ENCODE measurements at places on chromosomes 5 and 9.
A peak's percentile ranks its signal among the peaks of the same experiment; 100 is the strongest.

- DNase-seq: no peak
Observed at GRCh38 chr9:13755551-13755950, 476.1 kb upstream of the MPDZ start.

DNA sequence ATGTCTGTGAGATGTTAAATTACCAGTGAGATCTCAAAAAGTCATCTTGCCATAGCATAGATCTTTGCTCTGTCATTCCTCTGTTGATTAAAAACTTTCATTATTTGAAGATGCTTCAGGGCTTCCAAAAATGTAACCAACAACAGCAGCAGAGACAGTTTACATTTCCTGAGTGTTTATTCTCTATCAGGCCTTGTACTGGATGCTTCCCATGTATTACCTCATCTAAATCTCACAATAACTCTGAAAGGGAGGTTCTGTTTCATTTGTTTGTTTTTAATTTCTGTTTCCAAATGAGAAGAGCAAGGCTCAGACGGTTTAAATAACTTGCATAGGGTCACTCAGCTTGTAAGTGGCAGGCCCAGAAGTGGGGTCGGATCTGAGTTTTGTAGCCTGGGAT is 45.2 kb downstream of the MRRF start:
- no peak for DNase-seq

GRCh38 chr5:42876375-42876844 is 64.7 kb upstream of the SELENOP start:
- no peak for DNase-seq

GRCh38 chr5:14663734-14664269 is 716 bp upstream of the OTULIN start:
- no peak for DNase-seq

DNA sequence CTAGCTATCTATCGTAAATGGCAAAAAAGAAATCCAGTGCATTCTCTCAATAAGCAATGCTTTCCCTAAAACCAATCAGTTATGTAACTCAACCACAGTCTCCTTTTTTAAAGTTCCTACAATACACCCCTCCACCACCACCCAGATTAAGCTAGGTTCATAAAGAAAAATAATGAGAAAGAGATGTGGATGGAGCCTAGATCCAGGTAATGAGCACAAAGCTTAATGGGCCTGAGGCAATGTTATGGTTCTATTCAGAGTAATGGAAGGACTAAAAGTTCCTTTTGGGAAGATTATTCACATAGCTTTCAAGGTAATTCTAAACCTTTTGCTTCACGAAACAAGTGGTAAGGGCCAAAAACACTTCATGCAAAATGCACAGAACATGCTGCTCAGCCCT is 113.5 kb downstream of the MPDZ start:
- DNase-seq: no peak

- DNase-seq: peak; percentile 76
Observed at GRCh38 chr9:131277910-131278701, 1.8 kb upstream of the FAM78A start.

DNA sequence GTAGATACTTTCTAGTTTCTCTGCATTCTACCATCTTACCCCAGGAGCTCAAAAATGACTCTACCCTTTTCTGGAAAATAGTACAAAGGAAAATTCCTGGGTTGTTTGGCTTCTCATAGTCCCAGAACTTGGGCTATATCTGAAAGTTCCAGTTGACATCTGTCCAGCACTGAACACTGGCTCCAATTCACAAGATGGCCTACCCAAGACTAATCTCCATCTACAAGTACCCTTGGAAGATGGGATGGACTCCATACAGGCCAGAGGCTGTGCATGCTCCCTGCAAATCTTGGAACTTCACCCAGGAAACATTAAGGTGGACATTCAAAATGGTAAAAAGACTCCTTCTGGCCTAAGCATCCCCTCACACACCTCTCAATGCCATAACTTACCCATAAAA is 427.1 kb downstream of the DTWD2 start:
- no peak for DNase-seq

GRCh38 chr5:140642718-140643117 is 3.5 kb downstream of the TMCO6 start:
- no peak for DNase-seq

DNA sequence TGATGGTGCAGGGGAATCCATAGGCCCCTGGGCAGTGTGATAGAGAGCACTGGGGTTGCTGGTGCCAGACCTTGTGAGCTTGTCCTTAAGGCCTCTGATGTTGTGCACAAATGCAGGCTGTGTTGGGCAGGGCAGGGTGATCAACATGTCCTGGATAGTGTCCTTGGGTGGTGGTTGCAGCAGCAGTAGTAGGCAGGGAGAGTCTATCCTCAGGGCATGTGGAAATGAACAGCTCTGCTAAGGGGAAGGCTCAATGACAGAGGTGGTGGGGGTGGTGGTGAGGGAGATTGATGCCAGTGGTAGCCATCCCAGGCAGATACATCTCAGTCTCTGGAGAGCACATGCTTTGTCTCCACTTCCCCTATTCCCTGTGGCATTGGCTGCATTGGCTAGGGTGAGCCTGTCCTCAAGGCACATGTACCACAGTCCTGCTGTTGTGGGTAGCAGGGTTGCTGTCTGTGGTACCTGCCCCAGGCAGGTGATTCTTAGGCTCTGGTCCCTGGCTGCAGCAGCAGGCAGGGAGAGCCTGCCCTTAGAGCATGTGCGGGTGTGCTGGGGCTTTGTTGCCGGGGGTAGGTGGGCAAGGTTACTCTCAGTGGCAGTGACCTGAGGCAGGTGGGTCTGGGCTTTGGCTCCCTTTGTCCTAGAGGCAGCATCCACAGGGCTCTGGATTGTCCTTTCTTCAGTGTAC is 111.1 kb downstream of the WDR70 start:
- DNase-seq: no peak

DNA sequence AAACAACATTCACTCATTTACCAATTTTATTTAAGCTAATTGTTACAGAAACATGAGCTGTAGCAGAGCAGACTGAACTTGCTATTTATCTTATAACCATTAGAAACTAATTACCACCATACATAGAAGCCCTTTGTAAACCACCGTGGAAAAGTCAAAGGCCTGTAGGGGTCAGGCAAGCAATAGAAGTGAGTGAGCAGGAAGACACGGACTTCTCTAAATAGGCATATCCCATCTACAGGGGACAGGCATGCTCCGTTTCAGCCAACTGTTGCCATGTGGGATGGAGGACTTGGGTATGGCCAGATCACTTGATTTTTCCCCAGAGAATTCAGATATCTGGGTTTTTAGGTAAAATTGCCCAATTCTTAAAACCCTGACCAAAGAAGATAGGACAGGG is 44.8 kb downstream of the PRRC1 start:
- DNase-seq: peak; percentile 8

- no peak for DNase-seq
Observed at GRCh38 chr5:85140471-85140870, 755.8 kb upstream of the EDIL3 start.

DNA sequence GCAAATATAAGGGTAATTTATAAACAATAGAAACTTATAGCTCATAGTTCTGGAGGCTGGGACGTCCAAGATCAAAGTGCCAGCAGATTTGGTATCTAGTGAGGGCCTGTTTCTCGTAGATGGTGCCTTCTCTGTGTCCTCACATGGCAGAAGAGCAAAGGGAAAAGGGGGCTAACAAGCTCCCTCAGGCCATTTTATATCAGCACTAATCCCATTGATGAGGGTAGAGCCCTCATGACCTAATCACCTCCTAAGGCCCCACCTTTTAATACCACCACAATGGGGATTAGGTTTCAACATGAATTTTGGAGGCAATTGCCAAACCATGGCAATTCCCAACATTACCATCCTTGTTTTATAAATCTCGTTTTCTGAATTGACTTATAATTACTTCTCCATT is 259.8 kb downstream of the ARRDC3 start:
- DNase-seq: no peak

DNA sequence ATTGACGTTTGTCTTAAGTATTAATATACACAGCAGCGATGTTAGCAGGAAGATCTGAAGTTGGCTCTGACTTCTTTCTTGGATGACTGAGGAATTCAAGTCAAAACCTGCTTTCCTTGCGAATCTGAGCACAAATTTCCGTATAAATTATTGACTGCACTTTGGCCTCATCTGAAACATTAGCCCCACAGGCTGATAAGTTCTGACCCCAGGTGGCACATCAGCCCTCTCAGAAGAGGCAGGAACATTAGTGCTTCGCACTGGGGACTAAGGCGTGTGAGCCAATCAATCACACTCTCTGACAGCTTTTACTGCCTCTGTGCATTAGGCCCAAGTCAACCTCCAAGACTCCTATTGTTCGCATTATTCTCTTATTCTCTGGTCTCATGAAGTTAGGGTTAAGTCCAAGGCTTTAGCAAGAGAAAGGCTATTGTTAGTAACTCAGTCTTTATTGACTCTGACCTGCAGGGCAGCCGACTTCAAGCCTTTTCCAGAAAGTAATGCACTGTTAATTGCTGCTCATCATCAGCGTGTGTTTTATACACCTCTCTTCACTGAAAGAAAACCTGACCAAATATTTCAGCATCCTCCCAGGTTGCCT is 84.2 kb downstream of the ZNF608 start:
- DNase-seq: no peak

DNA sequence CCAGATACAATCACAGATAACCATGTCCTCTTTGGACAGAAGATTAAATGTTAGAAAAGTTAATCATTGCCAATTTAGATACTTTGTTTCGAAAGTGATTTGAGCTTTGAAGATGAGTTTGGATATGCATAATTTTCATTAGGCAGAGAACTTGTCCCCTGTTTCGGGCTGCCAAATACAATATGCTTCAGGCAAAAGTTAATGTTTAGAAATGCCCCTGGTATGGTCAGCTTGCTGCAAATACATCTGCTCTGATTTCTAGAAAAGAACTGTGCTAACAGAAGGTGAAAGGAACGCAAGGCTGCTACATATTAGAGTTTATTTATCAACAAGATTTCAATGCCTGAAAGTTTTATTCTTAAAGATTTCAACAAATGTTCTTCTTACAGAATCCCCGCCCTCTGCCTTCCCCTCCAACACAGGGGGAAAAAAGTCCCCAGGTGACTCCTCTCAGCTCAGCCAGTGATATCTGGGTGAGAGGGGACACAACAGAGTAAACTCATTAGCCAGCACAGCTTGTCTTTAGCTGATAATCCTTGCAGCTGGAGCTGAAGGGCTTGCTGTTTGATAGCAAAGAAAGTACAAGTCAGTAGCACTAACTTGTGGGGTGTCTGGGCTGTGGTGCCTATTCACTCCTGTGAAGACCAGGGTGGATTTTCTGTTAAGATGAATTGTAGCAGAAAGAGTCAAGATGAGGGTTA is 435.7 kb downstream of the DMAC1 start:
- no peak for DNase-seq

DNA sequence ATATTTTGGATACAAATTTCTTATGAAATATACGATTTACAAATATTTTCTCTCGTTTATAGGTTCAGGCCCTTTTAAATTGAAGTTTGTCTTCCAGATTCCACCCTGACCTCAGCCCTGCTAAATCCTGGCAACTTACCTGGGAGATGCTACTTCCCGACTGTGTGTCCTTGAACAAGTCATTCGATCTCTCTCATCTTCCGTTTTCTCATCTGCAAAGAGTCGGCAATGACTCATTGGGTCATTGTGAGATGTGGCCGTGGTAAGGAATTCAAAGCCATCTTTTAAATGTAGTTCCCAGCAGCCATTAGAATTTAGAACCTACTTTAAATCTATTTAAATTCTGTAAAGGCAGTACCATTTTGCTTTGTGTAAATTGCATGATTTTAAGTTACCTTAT is 72.5 kb downstream of the LHX2 start:
- no peak for DNase-seq

DNA sequence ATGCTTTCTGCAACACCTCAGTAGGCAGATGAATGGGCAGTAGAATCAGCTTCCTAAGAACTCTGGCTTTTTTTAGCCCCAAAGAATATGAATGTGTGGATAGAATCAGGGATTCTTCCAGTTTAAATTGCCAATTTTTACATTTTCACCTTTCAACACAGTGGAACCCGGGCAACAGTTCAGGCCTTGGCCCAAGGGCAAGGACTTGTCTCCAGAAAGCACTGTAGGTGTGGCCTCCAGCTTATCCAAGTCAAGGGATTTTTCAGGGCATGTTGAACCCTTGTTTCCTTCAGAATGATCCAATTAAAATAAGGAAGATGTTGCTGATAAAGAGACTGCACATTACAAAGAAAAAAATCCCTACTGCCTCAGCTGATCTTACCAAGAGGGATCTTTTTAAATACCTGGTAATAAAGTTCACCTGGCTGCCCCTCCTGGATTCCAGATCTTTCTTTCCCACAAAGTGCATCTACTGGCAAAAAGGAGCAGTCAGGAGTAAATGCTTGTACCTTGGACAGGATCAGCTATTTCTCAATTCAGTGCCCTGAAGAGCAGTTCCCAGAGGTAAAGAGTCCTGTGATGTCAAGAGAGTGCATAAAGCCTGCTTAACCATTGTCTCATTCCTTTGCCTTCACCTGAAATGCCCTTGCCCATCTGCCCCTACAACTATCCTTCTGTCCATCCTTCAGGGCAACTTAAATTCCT is 80.1 kb upstream of the PLPP6 start:
- no peak for DNase-seq

DNA sequence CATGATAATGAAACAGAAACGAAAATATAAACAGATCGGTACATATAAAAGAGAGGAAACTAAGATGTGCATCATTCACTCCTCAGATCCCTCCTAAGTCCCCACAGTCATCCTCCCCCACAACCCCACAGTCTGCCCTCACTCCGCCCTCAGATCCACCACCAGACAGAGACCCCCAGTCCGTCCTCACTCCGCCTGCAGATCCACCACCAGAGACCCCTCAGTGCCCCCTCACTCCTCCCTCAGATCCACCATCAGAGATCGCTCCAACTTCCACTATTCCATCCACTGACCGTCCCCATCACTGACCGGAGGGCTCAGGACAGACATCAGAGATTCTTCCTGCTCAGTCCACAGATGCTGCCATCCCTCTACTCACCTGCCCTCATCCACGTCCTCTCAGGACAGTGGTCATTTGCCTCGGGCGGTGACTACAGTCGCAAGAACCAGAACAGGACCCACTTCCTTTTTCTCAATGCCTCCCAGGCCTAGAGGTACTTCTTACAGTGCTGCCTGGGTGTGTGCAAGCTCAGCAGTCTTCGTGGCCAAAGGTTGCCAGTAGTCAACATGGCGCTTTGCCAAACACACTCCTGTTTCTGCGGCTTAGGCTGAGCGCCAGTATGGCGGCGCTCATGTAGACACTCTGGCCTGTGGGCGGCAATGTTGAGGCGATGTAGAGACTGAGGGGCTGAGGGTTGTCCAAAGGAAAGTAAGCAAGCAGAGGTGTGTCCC is 8.3 kb upstream of the SPATA31C1 start:
- DNase-seq: peak; percentile 2
